Small intestine (tissue), 16 donors: ENCODE measurements at places on chromosomes 16 and 17. TPM values are rescaled to one million over a fixed set of nuclear protein-coding genes. Genes with fewer than 3 reads are reported as not detected.

SLC22A31 gene
- 1.2 TPM for polyA plus RNA-seq

NEUROD2 gene
- not detected for polyA plus RNA-seq

PLK1 gene
- 4.7 TPM for polyA plus RNA-seq

CCL1 gene
- not detected for polyA plus RNA-seq

YPEL2 gene
- polyA plus RNA-seq = 15.2 TPM

C16orf86 gene
- polyA plus RNA-seq = not detected

PDIA2 gene
- polyA plus RNA-seq = 12.3 TPM

CLTC gene
- polyA plus RNA-seq = 67.6 TPM

PPP1R27 gene
- 2.5 TPM for polyA plus RNA-seq

CMTM2 gene
- 0.07 TPM for polyA plus RNA-seq

RND2 gene
- polyA plus RNA-seq = 0.41 TPM

HS3ST3B1 gene
- polyA plus RNA-seq = 0.22 TPM

TMIGD1 gene
- 0.13 TPM for polyA plus RNA-seq

ERN2 gene
- polyA plus RNA-seq = 5.4 TPM

KRTAP3-2 gene
- not detected for polyA plus RNA-seq

RMI2 gene
- polyA plus RNA-seq = 2.9 TPM

CDC42EP4 gene
- polyA plus RNA-seq = 57.4 TPM

CLEC18C gene
- 3.1 TPM for polyA plus RNA-seq

MMP25 gene
- 3.4 TPM for polyA plus RNA-seq

KRTAP4-5 gene
- polyA plus RNA-seq = not detected

CSH1 gene
- polyA plus RNA-seq = not detected

GAS2L2 gene
- not detected for polyA plus RNA-seq

NBR1 gene
- polyA plus RNA-seq = 62.4 TPM

HS3ST3A1 gene
- polyA plus RNA-seq = 0.25 TPM

EVPLL gene
- polyA plus RNA-seq = 0.54 TPM

CA7 gene
- 45.9 TPM for polyA plus RNA-seq

SYNGR3 gene
- 5.4 TPM for polyA plus RNA-seq

LRRC37A3 gene
- 1.5 TPM for polyA plus RNA-seq

SLC16A13 gene
- polyA plus RNA-seq = 11.2 TPM

NKIRAS2 gene
- polyA plus RNA-seq = 38.8 TPM

CCL4 gene
- 2.7 TPM for polyA plus RNA-seq

LDHD gene
- polyA plus RNA-seq = 30.0 TPM

ST6GALNAC1 gene
- 18.6 TPM for polyA plus RNA-seq

KRTAP4-1 gene
- polyA plus RNA-seq = not detected

C17orf100 gene
- 2.6 TPM for polyA plus RNA-seq

SETD1A gene
- polyA plus RNA-seq = 10.3 TPM

DGKE gene
- polyA plus RNA-seq = 0.27 TPM

ALDH3A1 gene
- polyA plus RNA-seq = 2.4 TPM

CETP gene
- polyA plus RNA-seq = 1.6 TPM

ABCC11 gene
- not detected for polyA plus RNA-seq

CEP20 gene
- polyA plus RNA-seq = 28.5 TPM

TEX14 gene
- 0.41 TPM for polyA plus RNA-seq

C16orf96 gene
- 0.03 TPM for polyA plus RNA-seq

CCL16 gene
- polyA plus RNA-seq = not detected

NTHL1 gene
- 27.6 TPM for polyA plus RNA-seq

TPSD1 gene
- not detected for polyA plus RNA-seq

MT4 gene
- polyA plus RNA-seq = not detected

WNT3 gene
- 2.9 TPM for polyA plus RNA-seq

KRT23 gene
- 0.82 TPM for polyA plus RNA-seq

PIK3R5 gene
- 3.7 TPM for polyA plus RNA-seq

CAPNS2 gene
- polyA plus RNA-seq = not detected

PSME3 gene
- 55.9 TPM for polyA plus RNA-seq

HID1 gene
- 37.0 TPM for polyA plus RNA-seq

CCL2 gene
- polyA plus RNA-seq = 21.9 TPM

PERCC1 gene
- 0.58 TPM for polyA plus RNA-seq

AGRP gene
- not detected for polyA plus RNA-seq

PDE6G gene
- 7.8 TPM for polyA plus RNA-seq

RNF112 gene
- 2.7 TPM for polyA plus RNA-seq
